Stimulated activated CD4-positive, alpha-beta T cell treated with anti-CD3 and anti-CD28 coated beads, Interleukin-15, amount 100 ng/mL, for 1 hour (primary cell): ENCODE measurements at places on chromosomes 13 and 19.

DNA sequence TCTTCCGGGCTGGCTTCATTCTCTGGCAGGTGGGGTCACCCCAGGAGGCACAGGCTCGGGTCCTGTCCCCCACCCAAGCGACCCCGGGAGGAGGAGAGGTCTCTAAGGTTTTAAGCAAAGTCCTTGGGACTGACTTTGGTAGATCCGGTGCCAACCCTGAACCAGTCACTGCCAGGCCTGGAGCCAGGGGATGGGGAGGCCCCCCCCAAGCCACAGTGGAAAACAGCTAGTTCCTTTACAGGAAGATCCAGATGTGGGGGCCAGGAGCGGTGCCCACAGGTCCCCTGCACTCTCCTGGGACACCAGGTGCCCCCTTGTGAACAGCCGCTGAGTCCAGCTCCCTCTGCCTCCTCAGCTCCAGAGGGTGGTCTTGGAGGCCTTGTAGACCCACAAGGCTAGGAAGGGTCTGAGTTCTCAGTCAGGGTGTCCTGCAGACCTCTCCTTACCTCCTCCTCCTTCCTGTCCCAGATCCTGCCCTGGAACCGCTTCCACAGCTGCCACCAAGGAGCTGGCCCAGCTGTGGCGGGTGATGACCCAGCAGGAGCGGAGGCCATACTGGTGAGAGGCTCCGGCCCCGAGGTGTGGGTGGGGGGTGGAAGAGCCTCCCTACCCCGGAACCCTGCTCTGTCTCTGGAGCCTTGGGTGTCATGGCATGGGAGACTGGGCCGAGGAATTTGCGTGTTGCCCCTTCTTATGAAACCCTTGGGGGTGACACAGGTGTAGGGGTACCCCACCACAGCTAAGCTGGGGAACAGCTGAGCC lies 6.0 kb downstream of the SIX5 start:
- no peak for DNase-seq

DNA sequence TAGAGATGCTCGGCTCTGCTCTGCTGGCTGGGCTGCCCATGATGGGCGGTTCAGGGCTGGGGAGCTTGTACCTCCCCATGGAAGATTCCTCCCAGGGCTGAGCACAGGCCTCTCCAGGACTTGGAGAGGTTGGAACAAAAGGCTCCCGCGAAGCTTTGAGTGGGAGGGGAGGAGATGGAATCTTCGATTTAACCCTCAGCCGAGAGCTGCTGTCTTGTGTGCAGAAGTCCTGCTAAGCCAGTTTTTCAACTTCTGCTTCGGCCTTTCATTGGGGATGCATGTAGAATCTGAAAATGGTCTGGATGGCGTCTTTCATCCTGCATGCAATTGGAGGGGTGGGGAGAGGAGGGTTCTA lies 163.3 kb downstream of the KDM4B start:
- no peak for DNase-seq

- peak; percentile 34 for DNase-seq
Measured at GRCh38 chr19:17402982-17403855, 2.2 kb downstream of the BST2 start.

- DNase-seq = no peak
Measured at GRCh38 chr13:112904436-112904960, 64.5 kb upstream of the MCF2L start.

- no peak for DNase-seq
Measured at GRCh38 chr13:48801255-48801654, 147.5 kb downstream of the CYSLTR2 start.

- no peak for DNase-seq
Measured at GRCh38 chr19:52536448-52536800, 9.0 kb downstream of the ZNF808 start.

- DNase-seq = no peak
Measured at GRCh38 chr13:20160306-20161274, at the start of gene GJA3. GJA3 (minus strand) TSS chr13:20161052; CDS start chr13:20143288, 17,764 bp downstream.

DNA sequence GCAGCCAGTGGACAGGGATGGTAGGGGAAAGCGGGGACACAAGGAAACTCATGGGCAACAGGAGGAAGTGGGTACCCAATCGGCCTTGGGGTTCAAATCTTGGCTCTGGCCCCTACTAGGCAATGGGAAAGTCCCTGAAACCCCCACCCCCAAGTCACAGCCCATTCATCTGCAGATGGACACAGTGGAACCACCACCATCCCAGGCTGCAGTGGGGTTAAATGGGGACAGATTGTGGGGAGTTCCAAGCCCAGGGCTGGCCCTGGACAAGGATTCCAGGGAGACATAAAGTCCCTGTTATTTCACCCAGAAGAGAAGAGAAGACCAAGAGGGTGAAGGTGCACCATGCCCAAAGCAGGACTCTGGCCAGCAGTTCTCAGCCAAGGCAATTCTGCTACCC lies 48.5 kb downstream of the CPAMD8 start:
- no peak for DNase-seq

DNA sequence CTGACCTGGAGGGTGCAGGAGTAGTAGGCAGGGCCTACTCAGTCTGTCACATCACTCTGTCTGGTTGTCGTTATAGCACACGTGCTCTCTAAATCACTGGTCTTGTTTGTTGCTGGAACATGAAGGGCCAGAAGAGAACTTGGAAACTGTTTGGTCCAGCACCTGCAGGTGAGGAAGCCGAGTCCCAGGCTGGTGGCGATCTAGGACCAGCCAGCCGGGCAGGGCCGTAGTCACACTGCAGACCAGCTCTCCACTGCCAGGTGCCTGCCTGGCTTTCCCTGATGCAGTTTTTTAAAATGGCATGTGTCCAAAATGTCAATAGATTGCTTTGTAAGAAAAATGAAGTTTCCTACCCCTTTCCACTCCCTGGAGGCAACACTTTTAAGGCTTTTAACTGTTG lies 53.7 kb downstream of the GGACT start:
- no peak for DNase-seq

GRCh38 chr13:64767054-64767453 lies 2463.1 kb downstream of the PCDH9 start:
- DNase-seq = no peak

DNA sequence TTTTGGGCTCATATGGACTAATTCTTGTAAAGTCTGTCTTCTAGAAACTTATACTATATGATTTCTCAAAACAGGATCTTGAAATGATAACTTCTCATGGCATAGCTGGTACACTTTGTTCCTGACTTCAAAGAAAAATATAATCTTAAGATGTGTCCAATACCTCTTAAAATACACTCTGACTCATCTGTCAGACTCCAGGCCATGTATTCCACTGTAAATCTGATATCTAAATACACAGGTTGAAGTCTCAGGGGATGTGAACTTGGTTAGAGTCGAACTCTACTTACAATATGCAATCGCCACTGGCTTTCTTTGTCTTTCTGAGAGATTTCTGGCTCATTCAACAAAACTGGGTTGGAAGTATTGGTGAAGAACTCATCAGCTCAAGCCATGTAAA lies 99.8 kb downstream of the LACC1 start:
- DNase-seq = no peak

DNA sequence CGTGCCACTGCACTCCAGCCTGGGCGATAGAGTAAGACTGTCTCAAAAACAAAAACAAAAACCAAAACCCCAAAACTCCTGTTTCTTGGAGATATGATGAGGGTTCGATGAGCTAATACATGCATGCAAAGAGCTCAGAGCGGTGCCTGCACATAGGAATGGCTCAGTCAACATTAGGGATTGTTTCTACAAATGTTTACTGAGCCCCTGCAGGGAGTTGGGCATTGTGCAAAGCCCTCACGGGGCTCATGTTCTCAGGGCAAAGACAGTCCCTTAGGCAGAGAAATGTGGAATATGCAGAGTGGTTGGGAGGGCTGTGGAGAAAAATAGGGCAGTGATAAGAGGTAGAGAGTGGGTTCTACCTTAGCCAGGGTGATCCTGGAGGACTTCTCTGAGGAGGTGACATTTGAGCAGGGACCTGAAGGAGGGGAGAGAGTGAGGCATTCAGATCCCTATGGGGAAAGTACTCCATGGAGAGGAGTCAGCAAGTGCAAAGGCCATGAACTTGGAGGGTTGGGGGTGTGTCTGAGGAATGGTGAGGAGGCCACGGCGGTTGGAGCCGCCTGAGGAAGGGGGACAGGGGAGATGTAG lies 1.5 kb upstream of the EHD2 start:
- DNase-seq = no peak

DNA sequence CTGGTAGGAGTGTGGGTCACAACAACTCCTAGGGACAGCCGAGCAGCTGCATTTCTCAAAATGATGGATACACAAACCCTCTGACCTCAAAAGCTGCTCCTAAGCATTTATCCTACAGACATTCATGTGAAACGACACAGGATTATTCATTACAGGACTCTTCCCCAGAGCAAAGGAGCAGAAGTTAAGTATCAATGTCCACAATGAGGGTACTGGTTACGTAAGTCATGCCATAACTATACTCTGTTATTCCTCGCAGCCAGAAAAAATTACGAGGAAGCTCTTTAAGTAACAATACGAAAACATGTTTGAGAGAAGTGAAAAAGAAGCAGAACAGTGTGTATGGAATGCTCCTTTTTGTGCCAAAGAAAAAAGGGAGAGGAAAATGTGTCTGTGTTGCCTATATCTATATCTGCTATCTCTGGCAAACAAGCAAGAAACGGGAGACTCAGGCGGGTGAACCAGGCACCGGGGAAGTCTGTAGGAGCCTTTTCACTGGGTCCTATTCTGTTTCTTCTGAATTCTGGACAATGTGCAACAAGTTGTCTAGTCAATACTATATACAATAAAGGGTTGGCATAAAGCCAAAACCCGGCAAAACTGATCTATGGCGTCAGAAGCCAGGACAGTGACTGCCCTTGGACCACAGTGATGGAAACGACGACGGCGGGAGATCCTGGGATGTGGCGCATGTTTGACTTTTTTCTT lies 1.3 kb downstream of the ISOC2 start:
- DNase-seq = no peak

- DNase-seq = no peak
Measured at GRCh38 chr13:31032528-31033113, 100.2 kb downstream of the TEX26 start.

DNA sequence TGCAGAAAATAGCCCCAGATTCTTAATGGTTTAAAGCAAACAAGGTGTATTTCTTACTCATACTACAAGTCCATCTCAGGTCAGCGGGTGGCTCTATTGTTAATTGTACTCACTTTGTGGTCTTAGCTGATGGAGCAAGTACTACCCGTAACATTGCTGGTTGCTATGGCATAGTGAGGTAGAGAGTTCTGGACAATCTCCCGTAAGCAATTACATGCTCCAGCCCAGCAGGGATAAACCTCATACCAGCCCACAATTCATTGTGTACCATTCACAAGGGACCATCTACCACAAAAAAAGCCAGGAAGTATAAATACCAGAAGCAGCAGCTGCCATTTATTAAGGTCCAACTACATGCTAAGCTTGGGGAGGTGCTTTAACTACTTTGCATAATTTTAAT lies 167.1 kb downstream of the PCDH9 start:
- DNase-seq = no peak

GRCh38 chr19:33514885-33515551 lies 6.6 kb downstream of the PEPD start:
- no peak for DNase-seq

- no peak for DNase-seq
Measured at GRCh38 chr13:112229445-112229844, 146.7 kb upstream of the SPACA7 start.

DNA sequence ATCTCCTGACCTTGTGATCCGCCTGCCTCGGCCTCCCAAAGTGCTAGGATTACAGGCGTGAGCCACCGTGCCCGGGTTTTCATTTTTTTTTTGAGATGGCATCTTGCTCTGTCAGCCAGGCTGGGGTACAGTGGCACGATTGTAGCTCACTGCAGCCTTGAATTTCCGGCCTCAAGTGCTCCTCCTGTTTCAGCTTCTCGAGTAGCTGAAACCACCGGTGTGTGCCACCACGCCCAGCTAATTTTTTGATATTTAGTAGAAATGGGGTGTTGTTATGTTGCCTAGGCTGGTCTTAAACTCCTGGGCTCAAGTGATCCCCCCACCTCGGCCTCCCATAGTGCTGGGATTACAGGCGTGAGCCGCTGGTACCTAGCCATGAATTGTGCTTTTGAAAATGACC lies 5.9 kb downstream of the ADAT3 start:
- no peak for DNase-seq

- no peak for DNase-seq
Measured at GRCh38 chr13:49693191-49693733, 2.0 kb upstream of the EBPL start.

DNA sequence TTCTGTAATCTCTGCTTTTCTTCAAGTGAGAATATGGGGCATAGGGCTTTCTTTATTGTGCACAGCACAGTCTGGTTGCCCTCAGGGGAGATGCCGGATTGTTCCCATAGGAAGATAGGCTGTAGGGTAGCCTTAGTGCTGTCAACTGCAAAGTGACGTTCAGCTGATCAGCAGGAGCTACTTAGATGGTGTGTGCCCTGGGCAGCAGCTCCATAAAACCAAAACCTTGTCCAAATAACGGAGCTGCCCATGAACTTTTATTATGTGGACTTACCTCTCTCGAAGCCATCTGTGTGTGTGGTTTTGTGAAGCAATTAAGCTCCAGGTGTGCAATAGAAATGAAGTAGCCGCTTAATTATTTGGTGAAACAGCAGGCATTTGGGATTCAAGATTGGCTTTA lies 120.0 kb upstream of the RNF113B start:
- no peak for DNase-seq

DNA sequence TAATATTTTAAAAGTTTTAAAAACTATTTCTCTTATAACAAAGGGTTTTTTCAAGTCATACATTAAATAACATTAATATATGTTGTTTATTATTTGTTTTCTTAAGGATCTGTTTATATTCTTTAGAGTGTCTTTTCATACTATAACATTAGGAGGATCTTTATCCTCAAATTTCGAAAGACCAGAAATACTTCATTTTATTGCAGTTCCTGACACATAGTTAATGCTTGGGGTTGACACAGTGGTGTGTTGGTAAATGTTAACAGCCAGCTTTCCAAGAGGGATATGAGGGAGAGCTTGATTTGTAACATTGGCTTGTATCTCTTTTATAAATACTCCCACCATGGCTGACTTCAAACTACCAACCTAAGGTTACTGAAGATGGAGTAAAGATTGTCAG lies 126.6 kb upstream of the KLF5 start:
- no peak for DNase-seq

GRCh38 chr13:43127103-43127798 lies 103.9 kb downstream of the DNAJC15 start:
- DNase-seq = no peak

DNA sequence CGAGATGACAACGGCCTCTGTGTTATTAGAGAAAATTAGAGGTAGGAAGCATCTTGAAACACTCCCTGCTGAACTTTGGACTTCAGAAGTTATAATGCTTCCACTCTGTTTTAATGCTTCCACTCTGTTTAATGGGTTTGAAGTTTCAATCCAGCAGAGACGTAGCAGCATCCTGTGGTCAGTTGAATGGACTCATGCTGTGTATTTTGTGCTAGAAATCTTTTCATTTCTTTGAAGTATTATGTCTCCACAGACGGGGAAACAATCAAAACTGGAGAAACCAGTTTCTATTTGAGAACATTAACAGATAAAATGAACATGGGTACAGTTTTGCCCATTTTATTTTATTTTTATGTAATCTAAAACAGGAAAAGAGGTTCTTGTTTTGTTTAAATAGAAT lies 1736.2 kb downstream of the SLITRK5 start:
- no peak for DNase-seq

DNA sequence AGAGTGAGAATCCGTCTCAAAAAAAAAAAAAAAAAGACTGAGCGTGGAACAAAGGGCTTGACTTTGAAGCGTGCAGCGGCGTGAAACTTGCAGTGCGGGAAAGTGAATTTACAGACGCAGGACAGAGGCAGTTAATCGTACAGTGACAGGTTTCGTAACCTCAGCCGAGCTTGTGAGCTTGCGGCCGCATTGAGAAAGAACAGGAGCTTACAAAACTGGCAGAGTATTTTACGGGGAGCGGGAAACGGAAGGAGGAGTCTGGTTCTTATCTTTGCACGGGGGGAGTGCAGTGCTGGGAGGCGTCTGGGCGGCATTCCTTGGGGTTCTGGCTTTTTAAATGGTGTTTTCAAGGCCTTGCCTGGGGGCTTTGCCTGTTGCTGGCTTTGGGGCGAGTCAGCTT lies 6.0 kb upstream of the BSG start:
- DNase-seq = no peak
